Cardiac muscle cell (in vitro differentiated cells and primary cell): ENCODE measurements at places on chromosomes 12 and 14.

DNA sequence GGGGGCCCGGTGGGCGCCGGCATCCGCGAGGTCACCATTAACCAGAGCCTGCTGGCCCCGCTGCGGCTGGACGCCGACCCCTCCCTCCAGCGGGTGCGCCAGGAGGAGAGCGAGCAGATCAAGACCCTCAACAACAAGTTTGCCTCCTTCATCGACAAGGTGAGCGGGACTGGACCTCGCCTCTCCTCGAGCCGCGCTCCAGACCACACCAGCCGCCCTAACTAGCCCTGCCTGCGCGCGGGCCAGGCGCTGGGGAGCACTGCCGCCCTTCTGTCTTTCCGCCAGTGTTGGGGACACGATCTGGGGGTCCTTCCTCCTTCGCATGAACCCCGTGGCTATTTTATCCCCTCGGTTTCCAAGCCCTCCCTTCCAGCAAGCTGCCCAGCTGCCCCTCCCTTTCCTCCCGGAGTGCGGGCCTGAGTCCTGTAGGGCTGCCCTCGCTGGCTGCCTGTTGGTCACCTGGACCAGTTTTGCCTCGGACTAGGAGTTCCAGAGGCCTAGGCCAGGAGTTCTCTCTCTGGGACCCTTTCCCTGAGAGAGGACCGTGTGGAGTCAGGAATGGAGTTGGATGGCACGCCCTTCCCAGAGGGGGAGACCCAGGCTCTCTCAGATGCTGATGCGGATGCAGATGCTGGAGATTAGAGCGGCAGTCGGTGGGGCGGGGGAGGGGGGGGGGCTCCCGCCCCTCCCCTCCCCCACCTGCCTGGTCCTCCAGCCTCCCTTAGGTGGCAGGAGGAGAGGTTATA, 592 bp downstream of the KRT7 start:
- no peak for DNase-seq

DNA sequence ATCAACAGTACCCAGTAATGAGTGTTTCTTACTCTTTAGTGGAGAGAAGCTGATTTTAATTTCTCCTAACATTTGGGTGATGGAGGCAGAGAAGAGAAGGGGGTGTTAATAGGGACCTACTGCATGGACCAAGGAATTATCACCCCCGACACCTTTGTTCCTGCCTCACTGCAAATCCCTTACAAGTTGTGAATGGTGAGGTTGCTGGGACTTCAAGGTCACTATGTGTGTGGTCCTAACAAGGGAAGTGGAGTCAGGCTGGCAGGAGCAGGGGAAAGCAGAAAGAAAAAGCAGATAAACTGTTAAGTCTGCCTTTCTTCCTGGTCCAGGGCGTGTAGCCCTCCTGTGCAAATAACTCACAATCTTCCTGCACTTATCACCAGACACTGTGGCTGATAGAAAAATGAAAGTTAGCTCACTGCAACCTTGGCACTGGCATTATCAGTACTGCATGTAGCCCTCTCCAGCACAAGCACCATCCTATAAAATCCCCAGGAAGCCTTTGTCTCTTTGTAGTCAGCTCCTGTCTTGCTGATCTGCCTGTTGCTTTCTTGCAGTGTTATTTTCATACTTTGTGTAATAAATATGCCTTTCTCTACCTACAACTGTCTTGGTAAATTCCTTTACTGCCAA, 112.3 kb upstream of the DNM1L start:
- DNase-seq: peak; percentile 4

- no peak for DNase-seq
These were observed 17.8 kb downstream of the TAOK3 start for GRCh38 chr12:118354903-118355302.

GRCh38 chr12:46473634-46474329, 101.2 kb upstream of the SLC38A2 start:
- no peak for DNase-seq

GRCh38 chr14:32259368-32260013, 56.4 kb upstream of the RNU6-8 start:
- no peak for DNase-seq

GRCh38 chr14:57302883-57303282, 34.1 kb downstream of the AP5M1 start:
- DNase-seq: peak; percentile 18

GRCh38 chr12:614411-614970, 48.8 kb downstream of the NINJ2 start:
- peak; percentile 34 for DNase-seq

GRCh38 chr12:124389138-124389724, 94.3 kb downstream of the RFLNA start:
- DNase-seq: peak; percentile 61

DNA sequence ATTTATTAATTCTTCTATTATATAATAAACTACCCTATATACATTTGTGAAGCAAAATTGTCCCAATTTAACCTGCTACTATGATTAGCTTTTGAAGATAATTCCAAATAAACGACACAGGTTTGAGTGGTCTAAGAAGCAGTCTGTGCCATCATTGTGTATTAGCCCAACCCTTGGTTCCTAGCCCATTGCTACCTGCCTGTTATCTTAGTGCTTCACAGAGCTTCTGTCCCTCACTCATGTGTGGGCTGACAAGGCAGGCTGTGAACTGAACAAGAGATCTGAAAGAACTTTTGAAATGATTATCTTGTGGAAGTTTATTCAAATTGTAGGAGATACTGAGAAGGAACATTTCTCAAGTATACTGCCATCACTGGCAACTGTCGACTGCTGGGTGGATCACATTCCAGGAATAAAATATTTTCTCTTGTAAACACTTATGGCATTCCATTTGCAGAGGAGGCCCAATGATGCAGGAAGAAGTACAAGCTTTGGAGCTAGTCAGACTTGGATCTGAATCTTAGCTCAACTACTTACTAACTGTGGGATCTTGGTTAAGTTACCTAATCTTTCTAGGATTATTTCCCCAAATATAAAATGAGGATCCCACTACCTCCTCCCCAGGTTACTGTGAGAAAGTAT, 7.8 kb upstream of the MTERF2 start:
- peak; percentile 52 for DNase-seq

GRCh38 chr14:100678469-100678828, 48.2 kb upstream of the DLK1 start:
- DNase-seq: no peak

DNA sequence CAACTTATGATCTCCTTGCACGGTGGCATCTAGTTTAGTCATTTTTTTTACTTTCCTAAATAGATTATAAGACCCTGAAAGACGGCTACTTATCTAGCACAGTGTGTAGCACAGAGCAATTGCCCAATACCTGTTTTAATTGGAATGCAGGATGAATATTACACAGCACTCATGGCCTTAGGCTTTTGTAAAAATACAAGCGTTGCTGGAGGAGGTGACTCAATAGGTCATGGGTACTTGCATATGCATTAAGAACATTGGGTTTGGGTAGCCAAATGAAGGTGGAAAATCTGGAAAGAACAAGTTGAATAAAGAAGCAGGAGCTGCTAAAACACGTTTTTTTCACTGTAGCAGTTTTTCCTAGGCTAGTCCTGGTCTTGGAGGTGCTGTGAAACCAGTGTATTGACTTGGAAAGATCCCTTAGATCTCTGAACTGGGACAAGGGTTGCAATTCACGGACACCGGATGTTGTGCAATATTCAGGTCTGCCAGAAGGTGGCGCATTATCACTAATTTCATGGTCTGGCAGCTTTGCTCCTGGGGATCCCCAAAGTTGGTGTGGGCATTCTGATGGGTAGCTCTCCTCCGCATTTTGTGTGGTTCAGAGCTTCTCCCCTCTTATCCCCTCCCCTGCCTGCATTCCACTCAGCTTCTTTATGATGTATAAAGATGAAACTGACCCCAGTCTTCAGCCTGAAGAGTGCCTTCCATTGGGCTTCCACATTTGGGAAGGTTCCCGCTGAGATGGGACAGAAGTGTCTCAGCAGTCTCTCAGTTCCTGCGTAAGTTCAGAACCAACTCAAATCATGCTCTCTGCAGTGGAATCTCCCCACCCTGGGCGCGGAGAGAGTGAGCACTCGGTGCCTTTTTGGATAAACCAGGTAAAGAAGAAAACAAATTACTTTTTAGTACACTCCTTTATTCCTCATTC, 278.3 kb downstream of the NRXN3 start:
- peak; percentile 15 for DNase-seq

- DNase-seq: no peak
These were observed 9.4 kb downstream of the ACVR1B start for GRCh38 chr12:51960890-51961289.

GRCh38 chr14:86652526-86652925, 1122.6 kb downstream of the FLRT2 start:
- DNase-seq: no peak

- DNase-seq: no peak
These were observed 202.2 kb downstream of the KTN1 start for GRCh38 chr14:55782166-55782565.

DNA sequence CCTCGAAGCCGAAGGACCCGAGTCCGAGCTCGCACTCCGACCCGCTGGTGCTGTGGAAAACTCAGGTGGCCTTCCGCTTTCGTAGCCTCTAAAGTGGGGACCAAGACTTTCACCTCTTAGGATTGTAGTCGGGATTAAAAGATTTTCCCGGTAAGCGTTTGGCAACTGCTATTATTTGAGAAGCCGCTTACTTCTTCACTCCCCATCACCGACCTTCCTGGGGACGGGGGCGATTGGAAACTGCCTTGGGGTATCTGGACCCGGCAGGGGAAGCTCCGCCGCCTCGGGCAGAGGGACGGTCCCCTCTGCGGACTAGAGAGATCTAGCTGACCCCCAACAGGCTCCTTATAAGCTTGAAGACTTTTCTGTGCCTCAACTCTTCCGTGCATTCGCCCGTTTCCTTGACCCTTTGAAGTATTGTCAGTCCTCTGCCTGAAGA, 659 bp downstream of the TRAFD1 start:
- DNase-seq: no peak

GRCh38 chr14:74018174-74018585, 908 bp downstream of the ENTPD5 start:
- DNase-seq: no peak

GRCh38 chr12:96365604-96366380, 34.4 kb downstream of the CDK17 start:
- no peak for DNase-seq

- no peak for DNase-seq
These were observed 41.3 kb downstream of the HNRNPC start for GRCh38 chr14:21227981-21228380.

DNA sequence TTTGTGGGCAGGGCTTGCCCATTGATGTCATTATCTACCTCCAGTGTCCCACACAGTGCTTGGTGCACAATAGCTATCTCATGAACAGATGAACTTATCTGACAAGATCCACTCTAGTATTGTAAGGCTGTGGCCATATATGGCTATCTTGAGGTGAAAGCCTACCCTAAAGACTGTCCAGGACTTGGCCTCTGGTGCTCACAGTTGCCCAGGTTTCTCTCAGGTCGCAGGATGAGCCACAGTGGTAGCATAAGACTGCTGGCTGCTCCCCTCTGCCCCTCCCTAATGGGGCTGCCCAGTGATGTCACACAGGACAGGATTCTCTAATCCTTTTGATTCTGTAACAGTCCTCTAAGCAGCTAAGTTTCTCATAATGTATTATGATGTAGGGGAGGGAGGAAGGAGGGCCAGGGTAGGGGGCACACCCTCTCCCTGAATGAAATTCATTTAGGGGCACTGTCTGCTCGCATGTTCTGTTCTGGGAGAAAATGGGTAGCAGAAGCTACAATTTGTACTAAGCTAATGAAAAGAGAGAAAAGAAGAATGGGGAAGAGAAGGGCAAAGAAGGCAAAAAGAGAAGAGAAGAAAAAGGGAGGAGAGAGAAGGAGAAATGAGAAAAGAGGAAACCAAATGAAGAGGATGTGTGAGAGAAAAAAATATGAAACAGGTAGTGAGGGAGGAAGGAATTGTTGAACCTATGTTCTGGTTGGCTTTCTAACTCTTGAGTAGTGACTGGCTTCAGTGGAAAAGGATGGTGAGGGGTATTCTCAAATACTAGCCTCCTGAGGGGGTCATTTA, 3.4 kb upstream of the PPM1A start:
- DNase-seq: no peak

- peak; percentile 59 for DNase-seq
These were observed 6.4 kb downstream of the APOLD1 start for GRCh38 chr12:12791756-12792369.

DNA sequence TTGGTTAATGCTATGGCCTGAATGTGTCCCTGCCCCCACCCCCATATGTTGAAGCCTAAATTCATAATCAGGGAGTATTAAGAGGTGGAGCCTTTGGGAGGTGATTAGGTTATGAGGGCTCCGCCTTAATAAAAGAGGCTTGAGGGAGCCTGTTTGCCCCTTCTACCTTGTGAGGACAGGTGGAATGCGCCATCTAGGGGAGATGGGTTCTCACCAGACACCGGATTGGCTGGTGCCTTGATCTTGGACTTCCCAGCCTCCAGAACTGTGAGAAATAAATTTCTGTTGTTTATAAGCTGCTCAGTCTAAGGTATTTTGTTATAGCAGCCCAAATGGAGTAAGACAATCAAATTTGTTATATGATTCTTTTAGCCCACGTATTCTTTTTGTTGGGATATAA, 148.3 kb downstream of the PTCSC3 start:
- DNase-seq: no peak

DNA sequence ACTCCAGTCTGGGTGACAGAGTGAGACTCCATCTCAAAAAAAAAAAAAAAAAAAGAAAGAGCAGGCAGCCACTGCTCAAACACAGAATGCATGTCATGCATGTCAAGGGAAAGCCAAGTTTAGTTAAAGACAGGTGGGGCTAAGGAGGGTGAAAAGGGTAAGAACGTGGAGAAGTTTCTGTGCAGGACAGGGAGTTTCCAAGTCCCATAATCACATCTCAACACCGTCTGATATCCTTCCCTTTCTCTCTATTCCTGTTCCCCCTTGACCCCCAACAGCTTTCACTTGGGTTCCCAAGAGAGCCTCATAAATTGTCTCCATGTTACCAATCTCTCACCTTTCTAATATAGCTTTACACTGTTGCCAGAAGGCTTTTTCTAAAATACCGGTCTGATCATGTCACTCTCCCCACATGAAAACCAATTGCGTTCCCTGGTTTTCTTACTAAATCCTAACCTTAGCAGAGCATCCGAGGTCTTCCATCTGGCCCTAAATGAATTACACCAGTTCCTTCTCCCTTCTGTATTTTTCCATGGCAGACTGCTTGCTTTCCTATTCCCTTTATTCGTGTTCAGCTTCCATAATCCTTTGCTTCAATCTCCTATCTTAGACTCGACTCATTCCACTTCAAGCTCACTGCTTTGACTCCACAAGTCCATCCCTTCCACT, 37.0 kb downstream of the LIMA1 start:
- DNase-seq: no peak

- DNase-seq: no peak
These were observed 1123.0 kb downstream of the VRK1 start for GRCh38 chr14:97920201-97920600.

GRCh38 chr12:74917743-74918142, 291.9 kb downstream of the KCNC2 start:
- DNase-seq: no peak

DNA sequence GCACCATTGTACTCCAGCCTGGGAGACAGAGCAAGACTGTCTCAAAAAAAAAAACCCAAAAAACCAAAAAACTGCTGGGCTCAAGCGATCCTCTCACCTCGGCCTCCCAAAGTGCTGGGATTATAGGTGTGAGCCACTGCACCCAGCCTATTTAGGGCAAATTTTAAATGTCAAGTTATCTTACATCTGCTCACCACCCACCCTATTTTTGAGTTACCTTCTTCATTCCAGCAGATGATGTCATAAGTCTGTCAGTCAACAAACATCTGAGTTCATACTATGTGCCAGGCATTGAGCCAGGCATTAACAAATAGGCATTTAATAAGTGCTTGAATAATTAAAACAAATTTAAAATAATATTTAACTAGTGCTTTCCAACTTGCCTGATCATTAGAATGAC, 21.5 kb downstream of the BATF start:
- DNase-seq: no peak
